ENCODE measurements at places on chromosomes 7 and 10.
A peak's percentile ranks its signal among the peaks of the same experiment; 100 is the strongest.

GRCh38 chr10:17208476-17208875, 7.0 kb upstream of the TRDMT1 start:
- DNase-seq = no peak

DNA sequence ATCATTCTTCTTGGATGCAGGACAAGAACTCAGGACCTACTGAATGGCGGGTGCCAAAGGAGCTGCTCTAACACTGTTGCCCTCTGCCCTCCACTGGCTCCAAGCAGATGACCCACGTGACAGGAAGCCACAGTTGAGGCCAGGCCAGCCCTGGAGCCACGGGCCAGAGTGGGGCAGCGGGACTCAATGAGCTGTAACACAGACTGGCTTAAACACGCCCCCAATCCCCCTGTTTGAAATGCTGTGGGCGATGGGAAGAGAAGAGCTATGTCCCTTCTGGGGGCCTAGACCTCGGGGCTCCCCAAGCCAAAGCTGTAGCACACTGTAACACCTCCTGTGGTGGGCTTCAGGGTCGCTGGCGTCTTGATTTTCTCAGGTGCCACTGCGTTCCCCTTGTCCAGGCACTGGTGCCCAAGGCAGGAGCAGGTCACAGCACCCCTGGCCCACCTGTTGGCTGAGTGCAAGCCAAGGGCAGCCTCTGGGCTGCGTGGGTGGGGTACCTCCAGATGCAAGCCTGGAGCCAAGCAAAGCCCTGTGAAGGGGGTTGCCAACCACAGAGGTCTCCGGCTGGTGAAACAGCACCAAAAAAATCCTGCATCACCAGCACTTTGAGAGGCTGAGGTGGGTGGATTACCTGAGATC, 18.6 kb upstream of the ZMIZ2 start:
- DNase-seq = no peak

DNA sequence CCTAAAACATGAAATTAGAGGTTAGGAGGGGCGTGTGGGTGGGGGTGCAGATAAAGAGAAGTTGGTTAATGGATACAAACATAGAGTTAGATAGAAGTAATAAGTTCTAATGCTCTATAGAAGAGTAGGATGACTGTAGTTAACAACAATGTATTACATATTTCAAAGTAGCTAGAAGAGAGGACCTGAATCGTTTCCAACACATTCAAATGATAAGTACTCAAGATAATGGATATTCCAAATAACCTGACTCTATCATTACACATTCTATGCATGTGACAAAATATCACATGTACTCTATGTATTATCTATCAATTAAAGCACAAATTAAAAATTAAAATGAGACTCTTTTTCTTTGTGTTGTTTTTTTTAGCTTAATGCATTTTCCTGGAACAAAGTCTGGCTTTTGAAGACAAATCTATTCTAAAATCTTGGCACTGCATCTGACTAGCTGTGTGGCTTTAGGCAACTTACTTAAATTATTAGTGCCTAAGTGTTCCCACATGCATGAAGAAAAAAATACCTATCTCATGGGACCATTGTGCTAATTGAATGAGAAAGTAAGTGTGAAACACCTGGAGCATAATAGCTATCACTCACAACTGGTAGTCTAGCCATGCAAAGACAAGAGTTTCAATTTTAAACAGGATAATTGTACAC, 75.7 kb downstream of the SEMA3C start:
- no peak for DNase-seq

GRCh38 chr7:71470830-71471229, 338.9 kb downstream of the GALNT17 start:
- no peak for DNase-seq

GRCh38 chr10:59104186-59104585, 72.3 kb upstream of the PHYHIPL start:
- no peak for DNase-seq

- DNase-seq = no peak
Observed at GRCh38 chr7:10121631-10122030, 852.0 kb upstream of the PHF14 start.

GRCh38 chr7:151185762-151186639, 1.0 kb downstream of the ASB10 start:
- DNase-seq = no peak

- no peak for DNase-seq
Observed at GRCh38 chr7:22872096-22872807, 49.6 kb upstream of the TOMM7 start.

- no peak for DNase-seq
Observed at GRCh38 chr10:68302503-68302823, 29.4 kb upstream of the HNRNPH3 start.

GRCh38 chr7:154497751-154498150, 445.6 kb downstream of the DPP6 start:
- no peak for DNase-seq

DNA sequence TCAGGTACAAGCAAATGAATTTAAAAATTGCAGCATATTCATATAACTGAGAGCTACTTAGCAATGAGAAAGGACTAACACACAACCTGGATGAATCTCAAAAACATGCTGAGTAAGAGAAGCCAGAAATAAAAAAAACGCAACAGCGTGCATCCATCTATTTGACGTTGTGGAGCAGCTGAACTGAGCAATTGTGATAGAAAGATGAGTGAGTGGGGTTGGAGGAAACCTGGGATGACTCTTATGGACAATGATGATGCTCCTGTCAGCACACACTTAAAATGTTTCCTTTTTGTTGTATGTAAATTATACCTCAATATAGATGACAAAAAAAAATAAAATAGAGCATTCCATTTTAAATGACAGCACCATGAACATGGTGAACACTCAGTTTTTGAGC, 36.0 kb upstream of the AKR1E2 start:
- no peak for DNase-seq

- DNase-seq = no peak
Observed at GRCh38 chr10:91772869-91773268, 25.4 kb upstream of the TNKS2 start.

GRCh38 chr7:120554960-120555571, 282.1 kb downstream of the KCND2 start:
- peak; percentile 43 for DNase-seq

DNA sequence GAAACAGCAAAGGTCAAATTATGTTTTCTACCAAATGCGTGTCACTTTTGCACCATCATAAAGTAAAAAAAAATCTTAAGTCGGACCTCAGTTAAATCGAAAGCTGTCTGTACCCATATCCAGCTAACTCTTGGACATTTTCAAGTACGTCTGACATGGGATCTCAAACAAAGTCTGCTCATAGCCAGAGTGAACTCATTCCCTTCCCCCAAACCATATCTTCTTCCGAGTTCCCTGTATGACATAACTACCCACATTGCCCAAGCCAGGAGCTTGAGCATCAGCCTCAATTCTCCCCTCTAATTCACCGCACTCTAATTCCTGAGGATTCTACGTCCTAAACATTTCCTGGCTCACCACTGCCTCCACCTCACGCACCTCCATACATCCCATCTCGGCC, 44.8 kb upstream of the TARP start:
- DNase-seq = no peak

- DNase-seq = no peak
Observed at GRCh38 chr10:97506199-97506991, 7.7 kb downstream of the UBTD1 start.

GRCh38 chr7:22725585-22725984, 1.4 kb upstream of the IL6 start:
- no peak for DNase-seq

DNA sequence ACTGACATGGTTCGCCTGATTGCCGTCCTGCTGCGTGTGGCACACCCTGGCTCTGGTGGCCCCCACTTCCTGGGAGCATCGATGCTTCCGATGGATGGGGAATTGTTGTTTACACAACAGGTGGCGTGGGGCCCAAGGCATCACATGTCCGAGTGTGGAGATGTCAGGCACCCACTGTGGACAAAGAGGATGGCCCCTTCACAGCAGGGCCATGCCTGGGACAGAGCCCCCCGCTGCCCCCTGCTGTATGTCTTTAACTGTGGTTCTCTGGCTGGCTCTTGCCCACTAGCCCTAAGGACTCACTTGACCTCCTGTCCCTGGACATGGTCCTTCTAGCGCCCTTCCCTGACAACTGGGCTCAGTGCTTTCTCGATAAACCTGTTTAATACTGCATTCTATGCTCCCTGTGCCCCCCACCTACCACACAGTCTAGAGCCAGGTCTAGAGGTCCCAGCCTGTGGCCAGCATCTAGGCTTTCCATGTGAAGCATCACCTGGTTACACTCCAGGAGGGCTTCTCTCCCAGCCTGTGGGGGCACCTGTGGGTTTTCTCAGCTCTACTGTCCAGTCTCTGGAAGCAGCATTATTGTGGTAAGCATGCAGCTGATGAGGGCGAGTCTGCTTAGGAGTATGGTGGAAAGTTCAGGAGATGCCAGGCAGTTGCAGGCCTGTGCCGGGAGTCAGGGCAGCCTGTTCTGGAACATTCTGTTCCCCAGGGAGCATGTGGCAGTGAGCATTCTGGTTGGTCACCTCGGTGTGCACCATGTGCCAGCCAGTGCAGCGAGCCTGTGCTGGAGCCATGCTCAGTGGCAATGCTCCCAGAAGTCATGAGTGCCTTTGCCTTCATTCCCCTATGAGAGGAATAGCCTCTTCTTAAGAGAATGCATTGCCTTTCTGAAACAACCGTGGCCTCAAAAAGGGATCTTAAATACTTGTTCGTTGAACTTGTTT, 10.4 kb downstream of the ADCY1 start:
- no peak for DNase-seq

- no peak for DNase-seq
Observed at GRCh38 chr7:28956608-28957063, 1.5 kb downstream of the TRIL start.

DNA sequence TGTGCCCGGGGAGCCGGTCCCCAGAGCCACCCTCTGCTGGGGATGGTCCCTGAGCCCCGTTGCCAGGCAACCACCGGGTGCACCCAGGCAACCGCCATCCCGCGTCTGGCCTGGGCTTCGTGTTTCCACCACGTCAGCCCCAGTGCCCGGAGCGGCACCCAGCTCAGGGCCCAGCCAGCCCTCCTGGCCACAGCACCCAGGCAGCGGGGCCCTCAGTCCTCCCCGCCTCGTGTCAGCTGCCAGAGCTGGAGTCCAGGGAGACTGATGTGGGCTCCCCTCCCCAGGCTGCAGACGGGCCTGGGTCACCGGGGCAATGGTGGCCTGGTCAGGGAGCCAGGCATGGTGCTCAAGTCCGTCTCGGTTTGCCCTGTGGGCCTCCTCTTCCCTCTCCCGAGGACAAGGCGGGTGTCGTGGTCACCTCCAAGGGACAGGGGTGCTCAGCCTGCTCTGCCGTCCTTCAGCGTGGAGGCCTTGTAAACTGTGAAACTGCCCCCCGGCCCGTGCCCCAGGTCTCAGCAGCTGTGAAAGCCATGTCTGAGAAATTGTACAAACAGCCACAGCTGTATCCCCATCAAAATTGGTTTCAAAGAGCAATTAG, 72.5 kb downstream of the MICALL2 start:
- DNase-seq = no peak

DNA sequence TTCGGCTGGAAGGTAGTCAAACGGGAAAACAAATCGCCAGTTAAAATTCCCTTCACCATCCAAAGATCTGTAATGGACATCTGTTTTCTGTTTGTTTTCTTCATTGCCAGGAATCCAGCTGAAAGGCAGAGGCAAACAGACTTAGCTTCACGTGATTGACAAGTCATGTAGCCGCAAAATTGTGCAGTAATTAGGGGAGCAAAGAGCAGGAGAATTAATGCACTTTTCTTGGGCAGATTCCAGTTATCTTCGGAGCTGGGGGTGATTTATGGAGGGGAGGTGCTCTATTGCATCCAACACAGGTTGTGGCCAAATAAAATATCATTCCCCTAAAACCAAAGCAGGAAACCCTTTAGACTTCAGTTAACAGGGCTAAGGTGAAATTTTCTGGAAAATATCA, 162.2 kb downstream of the MYOF start:
- no peak for DNase-seq

DNA sequence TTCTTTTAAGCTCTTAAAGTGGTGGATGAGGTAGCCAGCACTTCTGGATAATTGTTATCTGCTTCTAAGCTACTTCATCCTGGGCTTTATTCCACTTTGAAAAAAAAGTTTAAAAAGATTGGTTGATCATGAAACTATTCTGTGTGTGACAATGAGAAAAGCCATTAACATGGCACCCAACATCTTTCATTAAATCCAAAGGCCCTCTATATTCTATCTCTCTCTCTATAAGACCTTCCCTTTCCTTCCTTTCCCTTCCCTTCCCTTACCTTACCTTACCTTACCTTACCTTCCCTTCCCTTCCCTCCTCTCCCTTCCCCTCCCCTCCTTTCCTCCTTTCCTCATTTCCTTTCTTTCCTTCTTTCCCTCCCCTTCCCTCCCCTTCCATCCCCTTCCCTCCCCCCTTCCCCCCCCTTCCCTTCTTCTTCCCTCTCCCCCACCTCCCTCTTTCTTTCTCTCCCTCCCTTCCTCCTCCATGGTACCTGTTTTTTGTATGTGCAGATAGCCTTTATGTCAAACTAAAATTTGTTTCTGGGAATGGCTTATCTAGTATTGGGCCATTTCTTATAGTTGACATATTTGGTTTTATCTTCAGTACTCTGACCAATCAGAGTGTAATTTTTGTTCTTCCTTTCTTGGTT, 218.7 kb downstream of the DKK1 start:
- no peak for DNase-seq

GRCh38 chr10:123166618-123167017, 12.4 kb downstream of the BUB3 start:
- DNase-seq = no peak

GRCh38 chr10:97771913-97772823, at the start of gene SFRP5:
Gene SFRP5, minus strand, starts transcription at chr10:97771999. Its CDS starts 166 bp downstream, at chr10:97771833.
- no peak for DNase-seq

DNA sequence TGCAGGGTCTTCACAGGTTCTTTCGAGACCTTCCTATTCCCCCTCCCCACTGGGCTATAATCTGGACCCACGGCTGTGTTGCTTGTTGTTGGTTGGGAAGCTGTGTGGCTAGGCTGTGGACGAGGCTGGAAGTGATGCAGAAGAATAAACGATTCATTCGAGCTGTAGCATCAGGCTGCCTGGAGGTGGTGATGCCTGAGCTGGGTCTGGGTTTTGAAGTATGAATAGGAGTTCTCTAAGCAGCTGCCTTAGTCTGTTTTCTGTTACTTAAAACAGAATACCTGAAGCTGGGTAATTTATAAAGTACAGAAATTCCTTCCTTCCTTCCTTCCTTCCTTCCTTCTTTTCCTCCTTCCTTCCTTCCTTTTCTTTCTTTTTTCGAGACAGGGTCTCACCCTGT, 126.5 kb upstream of the ZEB1 start:
- DNase-seq = no peak
